NCI-H187 (cell line): ENCODE measurements at places on chromosomes 6 and 20.

- no peak for DNase-seq
Measured at GRCh38 chr6:35076997-35077712, 64.0 kb downstream of the TCP11 start.

DNA sequence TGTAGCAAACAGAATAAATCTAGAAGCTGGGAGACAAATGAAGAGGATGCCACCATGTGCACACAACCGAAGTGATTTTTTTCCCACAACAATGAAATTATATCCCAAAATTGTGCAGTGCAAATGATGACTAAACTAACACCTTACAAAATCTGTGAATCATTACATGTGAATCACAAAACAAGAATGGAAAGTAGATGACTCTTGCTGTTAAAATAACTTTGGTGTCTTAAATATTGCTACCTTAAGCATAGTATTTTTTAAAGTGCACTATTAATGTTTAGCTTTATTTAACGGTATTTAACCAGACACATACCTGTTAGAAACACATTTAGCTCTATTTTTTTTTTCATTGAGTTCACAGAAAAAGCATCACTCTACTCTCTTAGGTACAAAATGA is 190.8 kb downstream of the TBC1D32 start:
- no peak for DNase-seq

- DNase-seq: no peak
Measured at GRCh38 chr6:83808926-83809325, 44.2 kb upstream of the RIPPLY2 start.

GRCh38 chr6:21335591-21335990 is 258.0 kb upstream of the SOX4 start:
- no peak for DNase-seq

DNA sequence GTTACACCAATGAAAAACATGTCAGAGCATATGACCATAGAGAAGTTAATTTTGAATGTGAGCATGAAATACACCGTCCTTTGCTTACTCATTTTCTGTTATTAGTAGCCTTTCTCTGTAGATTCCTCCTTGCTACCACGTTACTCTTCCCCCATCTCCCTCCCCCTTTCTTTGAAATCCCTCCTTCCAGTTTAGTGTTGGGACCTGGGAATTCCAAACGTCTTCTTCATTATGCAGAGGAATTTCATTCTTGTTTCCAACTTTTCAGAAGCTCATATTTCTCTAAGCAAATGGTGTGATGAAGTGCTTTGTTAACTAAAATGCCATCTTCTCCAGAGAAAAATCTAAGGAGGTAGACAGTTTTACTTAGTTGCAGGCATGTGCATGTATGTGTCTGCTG is 122.4 kb downstream of the MCHR2 start:
- DNase-seq: no peak

DNA sequence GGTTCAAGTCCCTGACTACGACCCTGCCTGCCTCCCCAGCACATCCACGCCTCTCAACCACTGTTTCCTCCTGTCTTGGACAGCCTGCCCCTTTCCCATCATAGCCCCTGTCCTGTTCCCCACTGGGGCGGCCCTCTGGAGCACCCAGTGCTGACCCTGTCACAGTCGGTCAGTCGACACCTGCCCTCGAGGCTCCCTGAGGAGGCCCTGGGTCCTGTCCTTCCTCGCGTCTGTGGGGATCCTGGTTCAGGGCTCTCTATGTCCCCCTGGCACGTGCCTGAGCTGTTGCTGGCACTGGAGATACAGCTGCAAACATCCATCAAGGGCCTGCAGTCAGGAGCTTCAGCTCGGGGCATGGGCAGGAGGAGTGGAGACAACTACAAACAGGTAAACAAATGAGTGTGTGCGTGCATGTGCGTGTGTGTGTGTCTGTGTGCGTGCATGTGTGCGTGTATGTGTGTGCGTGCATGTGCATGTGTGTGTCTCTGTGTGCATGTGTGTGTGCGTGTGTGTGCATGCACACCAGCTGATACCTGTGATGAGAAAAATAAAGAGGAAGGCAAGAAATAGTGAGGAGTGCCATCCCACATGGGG is 132.8 kb downstream of the PHACTR3 start:
- no peak for DNase-seq

GRCh38 chr20:2405693-2406065 is 25.0 kb downstream of the TGM6 start:
- no peak for DNase-seq

DNA sequence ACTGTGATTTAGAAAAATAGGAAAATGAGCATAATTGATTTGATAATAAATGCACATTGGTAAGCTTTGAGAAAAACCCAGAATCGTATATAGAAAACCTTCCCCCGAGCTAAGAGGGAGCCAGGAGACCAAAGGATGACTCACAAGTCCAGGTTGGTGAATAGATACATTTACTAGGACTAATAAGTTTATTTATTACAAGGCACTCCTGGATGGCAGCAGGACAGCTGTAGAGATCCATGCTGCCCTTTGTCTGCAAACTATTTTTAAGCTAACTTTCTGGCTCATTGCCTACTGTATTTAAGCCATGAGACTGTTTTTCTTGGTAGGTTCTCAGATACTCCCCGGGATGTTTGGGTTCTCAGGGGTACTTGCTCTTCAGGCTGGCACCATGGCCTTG is 13.4 kb downstream of the CASP8AP2 start:
- DNase-seq: no peak

- DNase-seq: no peak
Measured at GRCh38 chr6:103193413-103193812, 1666.3 kb downstream of the HACE1 start.

GRCh38 chr20:43749734-43750294 is 23.0 kb upstream of the GTSF1L start:
- DNase-seq: peak; percentile 58

- DNase-seq: no peak
Measured at GRCh38 chr6:130715058-130715457, 112.1 kb upstream of the SMLR1 start.

DNA sequence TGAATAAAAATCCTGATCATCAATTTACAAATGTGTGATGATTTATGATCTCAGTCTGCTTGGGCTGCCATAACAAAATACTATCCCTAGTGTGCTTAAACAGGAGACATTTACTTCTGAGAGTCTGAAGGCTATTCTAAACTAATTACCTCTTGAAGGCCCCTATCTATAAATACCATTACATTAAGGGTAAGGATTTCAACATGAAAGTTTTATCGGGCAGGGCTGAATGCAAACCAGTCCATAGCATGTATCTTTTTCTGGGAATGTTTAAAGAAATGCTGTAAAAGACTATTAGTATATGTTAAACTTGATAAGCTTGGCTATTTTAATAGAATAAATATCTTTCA is 48.2 kb downstream of the TRDN start:
- no peak for DNase-seq

- DNase-seq: no peak
Measured at GRCh38 chr6:112123982-112124381, 36.6 kb downstream of the FAM229B start.

- DNase-seq: no peak
Measured at GRCh38 chr20:20024942-20025341, 7.8 kb downstream of the NAA20 start.

GRCh38 chr20:22908944-22909343 is 126.2 kb upstream of the SSTR4 start:
- DNase-seq: no peak

DNA sequence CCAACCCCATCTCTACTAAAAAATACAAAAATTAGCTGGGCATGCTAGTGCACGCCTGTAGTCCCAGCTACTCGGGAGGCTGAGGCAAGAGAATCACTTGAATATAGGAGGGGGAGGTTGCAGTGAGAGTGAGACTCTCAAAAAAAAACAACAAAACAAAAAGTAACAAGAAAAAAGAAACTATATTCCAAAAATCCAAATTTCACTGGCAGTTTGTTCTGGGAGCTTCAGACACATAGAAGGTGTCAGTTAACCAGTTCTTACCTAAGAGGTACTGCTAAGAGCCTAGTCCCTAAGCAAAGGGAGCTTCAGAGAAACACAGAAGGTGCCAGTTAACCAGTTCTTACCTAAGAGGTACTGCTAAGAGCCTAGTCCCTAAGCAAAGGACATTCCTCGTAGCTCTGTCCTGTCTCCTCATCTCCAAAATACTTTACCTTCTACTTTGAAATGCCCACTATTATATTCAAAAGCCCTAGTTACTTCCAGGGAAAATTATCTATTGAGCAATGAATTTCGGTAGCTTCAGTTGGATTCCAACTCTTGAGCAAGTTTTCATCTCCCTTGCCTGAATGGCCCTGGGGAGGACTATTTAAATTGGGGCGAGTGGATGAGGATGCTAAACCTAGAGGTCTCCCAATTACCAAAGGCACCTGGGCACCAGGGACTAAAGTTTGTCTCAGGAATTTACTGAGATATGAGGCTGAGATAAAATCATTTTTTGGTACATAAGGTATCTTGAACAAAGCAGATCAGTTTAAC is 41.0 kb downstream of the HFE start:
- no peak for DNase-seq

DNA sequence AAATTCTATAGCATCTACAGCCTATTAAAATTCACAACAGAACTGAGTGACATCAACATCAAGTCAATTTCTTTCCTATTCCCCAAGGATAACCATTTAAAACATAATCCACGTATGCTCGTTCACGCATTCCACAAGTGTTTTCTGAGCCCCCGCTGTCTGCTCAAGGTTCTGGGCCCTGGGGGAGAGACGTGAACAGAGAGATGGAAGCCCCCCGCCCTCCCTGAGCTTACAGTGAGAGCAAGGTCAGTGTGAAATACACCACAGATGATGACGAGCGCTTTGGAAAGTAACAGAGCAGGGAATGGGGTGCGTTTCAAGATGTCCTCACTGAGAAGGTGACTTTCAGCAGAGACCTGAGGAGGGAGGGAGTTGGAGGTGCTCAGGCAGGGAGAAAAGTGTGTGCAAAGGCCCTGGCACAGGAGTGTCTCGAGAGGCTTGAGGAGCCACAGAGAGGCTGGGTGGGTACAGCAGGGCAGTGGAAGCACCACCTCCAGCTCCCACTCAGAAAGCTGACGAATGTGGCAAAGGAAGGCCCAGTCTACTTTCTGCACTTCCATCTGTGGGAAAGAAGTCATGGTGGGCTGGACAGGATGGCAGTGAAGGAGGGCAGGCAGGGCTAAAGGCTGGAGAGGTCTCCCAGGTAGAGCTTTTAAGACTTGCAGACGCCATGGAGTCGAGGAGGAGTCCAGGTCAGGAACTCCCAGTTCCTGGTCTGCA is 88.3 kb downstream of the DLL1 start:
- no peak for DNase-seq

DNA sequence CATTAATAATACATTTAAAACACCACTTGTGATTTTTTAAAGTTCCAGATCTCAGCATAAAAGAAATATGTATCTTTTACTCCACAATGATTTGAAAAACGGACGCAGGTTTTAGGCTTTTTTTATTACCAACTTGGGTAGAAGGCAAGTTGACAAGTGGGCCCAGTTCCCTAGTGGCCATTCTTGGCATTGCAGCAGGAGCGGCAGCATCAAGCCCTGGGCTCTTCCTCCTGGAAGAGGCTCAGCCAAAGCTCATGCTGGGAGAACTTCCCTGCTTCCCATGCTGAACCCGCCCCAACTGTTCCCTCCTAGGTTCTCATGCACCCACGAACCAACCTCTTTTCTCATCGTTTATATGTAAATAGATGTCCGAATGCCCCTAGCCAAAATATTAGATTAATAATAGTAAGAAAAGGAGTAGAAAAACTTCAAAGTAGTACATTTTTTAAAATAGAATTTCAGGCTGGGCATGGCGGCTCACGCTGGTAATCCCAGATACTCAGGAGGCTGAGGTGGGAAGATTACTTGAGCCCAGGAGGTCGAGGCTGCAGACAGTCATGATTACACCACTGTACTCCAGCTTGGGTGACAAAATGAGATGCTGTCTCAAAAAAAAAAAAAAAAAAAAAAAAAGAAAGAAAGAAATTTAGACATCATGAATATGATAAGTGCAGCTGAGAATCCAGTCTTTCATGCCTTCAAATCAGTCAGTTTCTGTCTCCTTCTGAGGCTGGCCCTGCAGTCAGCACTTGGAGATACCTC is 18.2 kb upstream of the MYB start:
- DNase-seq: no peak

GRCh38 chr20:63698739-63699465 is 2.5 kb downstream of the TNFRSF6B start:
- DNase-seq: no peak

DNA sequence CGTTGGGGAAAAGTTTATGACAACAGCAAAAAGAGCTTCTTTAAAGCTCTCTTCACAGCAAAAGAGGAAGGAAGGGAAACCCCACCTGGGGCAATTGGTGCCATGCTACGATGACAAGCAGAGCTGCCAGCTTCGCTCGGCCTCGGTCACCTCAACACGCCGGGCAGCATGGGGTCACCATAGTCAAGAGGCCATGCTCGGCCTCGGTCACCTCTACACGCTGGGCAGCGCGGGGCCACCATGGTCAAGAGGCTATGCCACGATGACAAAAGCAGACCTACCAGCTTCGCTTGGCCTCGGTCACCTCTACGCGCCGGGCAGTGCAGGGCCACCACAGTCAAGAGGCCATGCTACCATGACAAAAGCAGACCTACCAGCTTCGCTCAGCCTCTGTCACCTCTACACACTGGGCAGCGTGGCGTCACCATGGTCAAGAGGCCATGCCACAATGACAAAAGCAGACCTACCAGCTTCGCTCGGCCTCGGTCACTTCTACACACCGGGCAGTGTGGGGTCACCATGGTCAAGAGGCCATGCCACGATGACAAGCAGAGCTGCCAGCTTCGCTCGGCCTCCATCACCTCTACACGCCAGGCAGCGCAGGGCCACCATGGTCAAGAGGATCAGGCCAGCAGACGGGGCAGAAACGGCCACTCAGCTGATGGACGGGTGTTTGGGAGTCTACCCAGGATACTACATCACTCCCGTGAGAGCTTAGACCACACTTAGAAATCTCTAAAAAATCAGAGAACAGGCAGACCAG is 12.1 kb downstream of the APMAP start:
- DNase-seq: no peak

GRCh38 chr6:37376078-37376743 is 22.4 kb downstream of the RNF8 start:
- no peak for DNase-seq

DNA sequence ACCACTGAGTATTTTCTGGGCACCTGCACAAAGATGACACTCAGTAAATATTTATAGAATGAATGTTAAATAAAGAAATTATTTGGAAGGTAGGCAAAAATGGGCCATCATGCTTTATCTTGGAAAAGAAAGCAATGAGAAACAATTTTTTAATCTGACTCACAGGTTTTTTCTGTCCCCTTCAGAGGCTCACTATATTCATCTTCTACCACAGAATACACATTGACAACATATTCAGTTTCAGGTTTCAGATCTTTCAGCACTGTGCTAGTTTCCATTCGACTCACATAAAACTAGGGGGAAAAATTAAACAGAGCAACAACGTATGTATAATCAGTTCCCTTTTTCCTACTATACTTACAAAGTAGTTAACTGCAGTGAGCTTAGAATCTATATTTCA is 58.3 kb downstream of the COL12A1 start:
- DNase-seq: no peak

- DNase-seq: no peak
Measured at GRCh38 chr20:37413023-37413334, 67.0 kb downstream of the SRC start.

- DNase-seq: no peak
Measured at GRCh38 chr6:170444811-170445211, 108.3 kb downstream of the PSMB1 start.
